Activated CD8-positive, alpha-beta T cell treated with anti-CD3 and anti-CD28 coated beads for 36 hours (primary cell): ENCODE measurements at places on chromosomes 7 and 10.

DNA sequence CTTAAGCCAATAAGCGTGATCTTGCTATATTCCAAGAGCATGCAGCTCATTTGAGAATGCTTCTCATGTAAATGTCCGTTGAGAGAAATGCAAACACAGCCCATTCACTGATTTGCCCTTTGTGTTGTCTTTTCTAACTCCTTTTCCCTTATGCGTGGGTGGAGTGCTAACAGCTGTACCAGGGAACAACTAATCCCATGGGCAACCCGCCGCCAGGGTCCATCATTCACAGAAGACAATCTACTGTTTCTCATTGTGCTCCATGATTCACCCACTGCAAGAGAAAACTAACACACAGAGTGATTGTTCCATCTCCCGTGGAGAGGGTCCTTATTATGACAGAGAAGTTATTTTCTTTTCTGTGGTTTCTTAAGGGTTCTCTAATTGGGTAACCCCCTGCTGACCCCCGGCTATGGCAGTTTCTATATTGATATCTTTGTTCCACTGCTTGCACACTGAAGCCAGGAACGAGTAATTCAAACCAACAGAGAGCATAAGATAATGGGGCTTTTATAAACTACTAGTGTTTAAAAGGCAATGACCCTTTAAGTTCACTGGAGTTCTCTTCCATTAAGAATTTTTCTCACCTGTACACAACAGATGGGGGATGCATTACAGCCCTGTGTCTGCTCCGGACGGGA, 298.7 kb downstream of the BAMBI start:
- no peak for DNase-seq

DNA sequence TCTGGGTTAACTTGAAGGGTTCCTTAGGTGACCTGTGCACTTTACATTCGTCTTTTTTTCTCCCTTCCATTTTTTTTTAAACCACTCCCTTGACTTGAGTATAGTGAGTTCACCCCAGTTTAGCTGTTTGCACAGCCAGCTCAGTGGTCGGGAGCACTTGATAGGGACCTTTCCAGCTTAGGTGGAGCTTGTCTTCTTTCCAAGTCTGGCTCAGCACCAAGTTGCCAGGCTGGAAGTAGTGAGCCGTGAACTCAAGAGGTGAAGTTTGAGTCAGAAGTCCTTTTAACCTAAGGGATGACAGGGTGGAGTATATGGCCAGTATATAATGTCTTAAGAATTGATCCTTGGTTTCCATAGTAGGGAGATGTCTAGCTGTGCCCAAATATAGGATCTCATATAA, 7.2 kb downstream of the DNAH11 start:
- DNase-seq = no peak

GRCh38 chr7:102024005-102024768, 206.8 kb downstream of the CUX1 start:
- DNase-seq = no peak

GRCh38 chr7:30771880-30772425, 736 bp downstream of the MINDY4 start:
- peak; percentile 37 for DNase-seq

DNA sequence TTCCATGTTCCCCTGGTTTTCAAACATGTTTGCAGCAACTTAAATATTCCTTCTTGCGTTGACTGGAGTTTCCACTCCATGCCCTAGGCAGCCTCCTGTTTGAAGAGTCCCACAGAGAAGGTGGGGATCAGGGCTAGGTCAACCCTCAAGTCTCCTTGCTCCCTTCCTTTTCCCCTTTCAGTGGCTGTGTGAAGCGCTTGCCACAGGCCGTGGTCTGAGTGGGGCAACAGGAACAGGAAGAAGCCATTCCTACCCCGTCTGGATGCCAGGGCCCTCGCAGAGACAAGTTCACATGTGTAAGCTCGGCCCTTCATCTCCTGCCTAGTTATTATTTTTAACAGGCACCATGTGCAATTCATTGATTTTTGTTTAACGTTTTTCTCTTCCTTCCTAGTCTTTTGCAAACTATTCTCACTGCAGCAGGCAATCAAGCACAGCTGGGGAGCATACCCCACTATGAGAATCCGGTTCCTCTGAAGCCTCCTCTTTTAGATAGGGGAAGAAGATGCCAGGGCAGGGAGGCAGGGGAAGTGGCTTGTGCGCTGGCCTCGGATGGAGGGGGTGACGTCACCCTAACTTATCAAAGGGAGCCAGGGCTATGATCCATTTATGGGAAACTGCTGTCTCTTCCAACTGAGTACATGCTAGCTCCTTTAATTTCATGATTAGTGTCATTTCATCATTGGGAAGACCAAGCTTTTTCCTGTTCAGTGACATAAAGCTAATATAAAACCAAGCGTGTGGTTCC, 64.2 kb downstream of the PRLHR start:
- no peak for DNase-seq

DNA sequence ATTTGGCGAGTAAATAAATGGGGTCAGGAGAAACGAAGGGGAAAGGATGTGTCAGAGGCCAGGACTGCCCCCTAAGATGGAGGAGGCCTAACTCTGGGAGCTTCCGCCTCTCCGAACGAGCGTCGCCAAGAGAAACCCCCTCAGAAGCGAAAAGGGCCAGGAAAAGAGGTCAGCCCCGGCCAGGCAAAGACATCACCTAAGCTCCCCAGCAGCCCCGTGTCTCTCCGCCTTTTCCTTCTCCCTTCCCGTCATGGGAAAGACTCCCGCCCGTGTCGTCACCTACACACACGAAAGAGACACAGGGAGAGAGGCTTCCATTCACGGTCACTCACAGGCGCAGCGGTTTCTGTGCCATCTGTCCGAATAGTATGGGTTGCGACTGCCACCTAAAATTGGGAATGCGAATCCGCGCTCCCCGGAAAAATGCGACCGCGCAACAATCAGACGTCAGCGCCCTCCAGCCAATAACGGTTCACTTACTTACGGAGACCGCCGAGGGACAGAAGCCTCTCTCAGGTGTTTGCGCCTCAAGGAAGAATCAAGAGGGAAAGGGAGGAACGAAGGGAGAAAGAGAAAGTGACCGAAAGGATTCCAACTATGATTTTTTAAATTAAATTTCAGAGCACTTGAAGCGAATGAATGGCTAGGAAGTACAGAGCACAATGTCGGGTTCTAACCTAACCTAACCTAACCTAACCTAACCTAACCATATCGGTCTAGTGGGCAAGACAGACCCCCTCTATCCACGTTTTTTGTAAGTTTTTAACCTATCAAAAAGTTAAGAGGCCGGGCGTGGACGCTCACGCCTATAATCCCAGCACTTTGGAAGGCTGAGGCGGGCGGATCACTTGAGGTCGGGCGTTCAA, at the start of gene CWF19L1:
Gene CWF19L1 (minus strand): TSS at position 400 of the 866 bp plus-strand sequence. CDS start 45 bp downstream, at position 355.
- peak; percentile 85 for DNase-seq

GRCh38 chr7:143346018-143346417, 16.5 kb downstream of the FAM131B start:
- no peak for DNase-seq

DNA sequence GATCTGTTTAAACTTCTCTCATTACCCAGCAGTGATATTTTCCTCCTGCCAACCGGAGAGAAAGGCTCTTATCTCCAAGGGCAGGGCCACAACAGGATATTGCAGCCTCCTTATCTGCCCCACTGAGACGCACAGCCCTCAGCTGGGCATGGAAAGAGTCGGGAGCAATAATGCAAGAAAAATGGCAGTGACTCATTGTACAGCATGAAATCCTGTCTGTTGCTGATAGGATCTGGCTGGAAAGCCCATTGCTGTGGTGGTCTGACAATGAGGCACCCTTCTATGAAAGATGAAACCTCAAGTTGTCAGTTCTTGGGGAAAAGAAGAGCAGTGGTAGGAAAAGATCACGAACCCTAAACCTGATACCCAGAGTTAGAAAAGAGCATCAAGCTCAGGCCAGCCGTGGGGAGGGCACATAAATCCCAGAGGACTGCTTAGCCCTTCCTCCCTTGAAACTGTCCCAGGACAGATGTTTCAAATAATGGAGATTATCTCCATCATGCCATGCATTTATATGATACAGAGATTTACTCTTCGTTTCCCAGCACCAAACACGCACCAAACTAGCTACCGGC, 47.0 kb upstream of the FIGNL1 start:
- no peak for DNase-seq

DNA sequence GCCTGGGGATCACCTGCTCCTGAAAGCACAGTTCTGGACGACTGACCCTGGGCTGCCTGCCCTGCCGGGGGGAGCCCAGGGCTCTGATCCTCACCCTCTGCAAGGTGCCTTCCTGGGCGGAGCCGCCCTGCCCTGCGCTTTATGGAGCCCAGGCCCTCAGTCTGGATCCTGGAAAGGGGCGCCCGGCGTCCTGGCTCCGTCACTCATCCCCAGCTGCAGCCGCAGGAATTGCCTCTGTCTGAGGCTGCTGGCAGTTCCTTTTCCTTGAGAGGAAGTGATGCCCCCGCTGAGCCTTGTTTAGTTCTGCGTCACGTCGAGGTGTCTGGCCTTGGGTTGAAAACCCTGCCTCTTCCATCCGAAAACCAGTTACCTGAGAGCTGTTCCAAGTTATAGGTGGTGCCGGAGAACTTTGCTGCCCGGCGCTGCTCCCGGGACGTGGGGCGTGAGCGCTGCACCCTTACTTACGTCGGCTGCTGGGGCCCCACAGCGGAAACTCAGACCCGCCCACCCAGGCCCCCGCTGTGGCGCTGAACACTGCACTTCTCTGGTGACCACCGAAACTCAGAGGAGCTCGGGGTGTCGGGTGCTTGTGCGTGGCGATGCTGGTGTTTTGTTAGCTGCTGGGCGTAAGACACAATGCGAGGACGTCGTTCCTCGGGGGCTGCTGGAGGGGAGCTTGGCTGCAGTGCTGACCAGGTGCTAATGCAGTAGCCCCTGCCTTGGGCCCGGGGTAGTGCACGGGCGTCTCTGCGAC, 5.4 kb downstream of the MAFK start:
- no peak for DNase-seq

DNA sequence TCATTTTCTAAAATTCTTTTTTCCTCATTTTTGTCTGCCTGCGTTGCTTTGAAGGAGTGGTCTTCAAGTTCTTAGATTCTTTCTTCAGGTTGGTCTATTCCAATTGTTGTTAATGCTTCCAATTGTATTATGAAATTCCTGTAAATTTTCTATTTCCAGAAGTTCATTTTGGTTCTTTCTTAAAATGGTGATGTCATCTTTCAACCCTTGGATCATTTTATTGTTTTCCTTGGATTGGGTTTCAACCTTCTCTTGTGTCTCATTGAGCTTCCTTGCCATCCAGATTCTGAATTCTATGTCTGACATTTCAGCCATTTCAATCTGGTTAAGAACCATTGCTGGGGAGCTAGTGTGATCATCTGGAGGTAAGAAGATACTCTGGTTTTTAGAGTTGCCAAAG, 33.1 kb downstream of the PNLIPRP2 start:
- DNase-seq = no peak

- DNase-seq = no peak
Measured at GRCh38 chr7:29457565-29458011, 106.0 kb upstream of the PRR15 start.

- DNase-seq = no peak
Measured at GRCh38 chr7:119963654-119964053, 309.3 kb upstream of the KCND2 start.

GRCh38 chr10:33335551-33335800, 1.0 kb upstream of the NRP1 start:
- DNase-seq = no peak
